ENCODE measurements at places on chromosomes 13 and 19.
A peak's percentile ranks its signal among the peaks of the same experiment; 100 is the strongest.

DNA sequence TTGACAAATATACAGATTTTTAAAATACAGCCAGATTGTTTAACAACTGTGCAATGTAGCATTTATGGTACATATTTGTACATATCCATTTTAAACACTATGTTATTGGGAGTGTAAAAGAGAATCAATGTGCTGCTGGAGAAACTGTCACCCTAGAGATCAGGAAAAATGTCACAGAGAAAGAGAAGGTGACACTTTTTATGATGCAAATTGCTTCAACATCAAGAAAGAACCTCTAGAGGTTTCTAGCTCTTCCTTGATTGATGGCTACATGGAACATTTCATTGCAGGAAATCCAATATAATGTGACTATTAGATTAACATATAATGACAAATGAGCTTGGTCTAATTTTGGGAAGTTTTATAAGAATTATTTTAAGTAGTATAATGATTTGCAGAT is 1491.2 kb upstream of the PCDH20 start:
- DNase-seq, result no peak

GRCh38 chr19:57583104-57583520 is 833 bp upstream of the ZIK1 start:
- no peak for DNase-seq

GRCh38 chr19:56111601-56112312 is 9.3 kb downstream of the ZNF787 start:
- peak; percentile 88 for DNase-seq

DNA sequence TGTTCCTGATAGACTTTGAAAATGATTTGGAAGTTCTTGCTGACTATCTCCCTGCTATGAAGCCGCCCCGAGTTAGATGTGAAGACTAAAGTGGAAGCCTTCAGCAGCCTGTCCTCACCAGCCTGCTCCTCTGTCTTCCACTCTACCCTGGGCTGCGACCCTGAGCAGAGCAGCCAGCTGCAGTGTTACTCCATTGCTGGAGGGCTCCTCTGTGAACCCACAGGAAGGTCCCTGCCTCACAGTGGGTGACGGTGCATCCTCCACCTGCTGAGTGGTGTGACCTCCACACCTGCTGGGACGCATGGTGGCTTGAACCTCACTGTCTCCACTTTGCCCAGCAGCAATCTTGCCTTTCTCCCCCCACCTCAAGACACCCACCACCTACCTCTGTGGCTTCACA is 116.4 kb downstream of the IRS2 start:
- no peak for DNase-seq

GRCh38 chr13:50133358-50133953 is 118.2 kb downstream of the KCNRG start:
- peak; percentile 44 for DNase-seq

DNA sequence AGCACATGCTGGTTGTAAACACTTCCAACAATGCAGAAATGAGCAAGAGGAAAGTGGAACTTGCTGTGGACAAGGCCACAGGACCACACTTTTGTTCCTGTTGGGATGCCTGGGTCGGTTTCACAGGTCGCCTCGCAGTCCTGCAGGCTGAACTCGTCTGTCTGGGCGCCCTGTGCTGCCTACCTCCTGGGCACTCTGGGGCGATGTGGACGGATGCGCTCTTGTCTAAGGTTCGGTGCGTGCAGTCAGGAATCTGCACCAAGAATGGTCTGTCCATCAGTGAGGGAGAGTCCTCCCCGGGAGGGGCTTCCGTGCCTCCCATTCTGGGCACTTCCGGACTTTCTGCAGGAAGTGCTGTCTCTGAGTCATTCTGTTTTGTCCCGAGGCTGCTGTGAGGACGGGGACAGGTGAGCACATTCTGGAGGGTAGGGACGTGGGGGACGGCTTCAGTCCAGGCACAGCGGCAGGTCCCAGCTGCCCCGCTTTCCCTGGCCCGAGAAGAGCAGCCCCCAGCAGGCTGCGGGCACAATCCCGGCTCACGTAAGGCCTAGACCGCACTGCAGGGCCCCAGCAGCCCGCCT is 24.1 kb upstream of the SLITRK1 start:
- DNase-seq, result no peak

GRCh38 chr19:45657520-45658167 is 10.4 kb upstream of the GIPR start:
- DNase-seq, result peak; percentile 23

DNA sequence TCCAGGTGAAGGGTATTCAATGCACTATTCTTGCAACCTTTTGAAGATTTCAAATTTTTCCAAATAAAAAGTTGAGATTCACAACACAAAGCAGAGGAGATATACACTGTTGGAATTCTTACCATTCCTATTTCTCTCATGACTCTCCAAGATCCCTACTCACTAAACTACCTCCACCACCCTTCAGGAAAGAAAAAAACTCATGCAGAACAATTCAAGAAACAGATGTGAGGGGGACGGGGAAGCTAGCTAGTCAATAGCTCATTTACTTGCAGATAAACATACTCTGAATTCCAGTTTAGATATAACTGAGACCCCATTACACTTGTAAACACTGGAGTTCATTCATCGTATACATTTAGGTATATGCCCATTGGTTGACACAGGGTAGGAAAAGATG is 90.0 kb upstream of the SERP2 start:
- DNase-seq, result no peak

DNA sequence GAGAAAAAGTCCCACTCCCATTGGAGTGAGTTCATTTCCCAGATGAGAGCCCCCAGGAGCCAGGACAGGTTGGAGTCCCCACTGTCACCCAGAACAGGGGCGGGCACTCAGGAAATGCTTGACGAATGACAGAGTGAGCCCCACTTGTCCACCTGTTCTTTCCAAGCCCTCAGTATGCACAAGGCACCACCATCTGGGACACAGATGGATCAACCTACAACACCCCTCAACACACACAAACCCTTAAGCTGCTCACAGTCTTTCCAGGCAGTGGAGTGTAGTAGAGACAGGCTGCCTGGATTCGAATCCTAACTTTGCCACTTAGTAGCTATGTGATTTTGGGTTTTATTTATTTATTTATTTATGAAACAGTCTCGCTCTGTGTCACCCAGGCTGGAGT is 8.0 kb downstream of the ARHGEF1 start:
- DNase-seq, result no peak

- DNase-seq, result no peak
Measured at GRCh38 chr13:93794197-93794885, 567.7 kb downstream of the GPC6 start.

DNA sequence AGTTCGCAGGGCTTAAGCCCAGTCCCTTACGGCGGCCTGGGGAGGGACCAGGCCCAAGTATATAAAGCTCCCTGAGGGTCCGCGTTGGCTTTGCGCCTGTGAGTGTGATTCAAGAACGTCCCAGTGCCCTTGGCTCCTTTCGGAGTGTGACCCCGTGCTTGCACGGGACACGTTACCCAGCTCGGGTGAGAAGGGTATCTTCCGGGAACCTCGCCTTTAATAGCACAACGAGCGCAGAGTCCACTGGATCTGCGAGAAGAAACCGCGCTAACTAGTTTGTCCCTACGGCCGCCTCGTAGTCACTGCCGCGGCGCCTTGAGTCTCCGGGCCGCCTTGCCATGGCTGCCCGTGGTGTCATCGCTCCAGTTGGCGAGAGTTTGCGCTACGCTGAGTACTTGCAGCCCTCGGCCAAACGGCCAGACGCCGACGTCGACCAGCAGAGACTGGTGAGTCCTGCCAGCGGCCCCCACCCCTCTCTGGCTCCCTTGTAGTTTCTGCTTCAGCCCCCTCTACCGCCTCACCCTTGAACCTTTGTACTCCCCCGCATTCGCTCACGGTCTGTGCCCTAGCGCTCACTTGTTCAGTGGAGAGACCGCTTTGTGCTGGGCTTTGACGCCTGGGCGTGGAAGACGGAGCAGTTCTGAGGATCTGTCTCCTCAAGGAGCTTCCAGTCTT is at the start of gene DNAJC15:
Gene DNAJC15 (plus strand): TSS at position 298 of the 675 bp plus-strand sequence. CDS start 41 bp downstream, at position 339.
- DNase-seq, result peak; percentile 92

DNA sequence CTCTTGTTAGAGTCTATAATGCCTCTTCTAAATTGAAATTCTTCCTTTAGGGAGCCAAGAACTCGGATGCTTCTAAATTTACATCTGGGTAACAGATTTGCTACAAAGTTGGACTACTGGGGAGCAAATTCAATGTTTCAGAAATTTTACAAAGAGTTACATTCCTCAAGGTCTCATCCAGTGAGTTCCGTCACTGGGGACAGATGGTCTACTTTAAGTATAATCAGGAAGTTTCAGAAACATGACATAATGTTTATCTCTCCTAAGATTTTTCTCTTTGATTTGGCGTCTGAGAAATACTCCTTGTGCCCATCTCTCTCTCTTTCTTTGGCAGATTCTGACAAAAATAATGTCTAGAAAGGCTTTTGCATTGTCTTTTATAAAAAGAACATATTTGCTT is 81.5 kb upstream of the MBNL2 start:
- DNase-seq, result no peak

DNA sequence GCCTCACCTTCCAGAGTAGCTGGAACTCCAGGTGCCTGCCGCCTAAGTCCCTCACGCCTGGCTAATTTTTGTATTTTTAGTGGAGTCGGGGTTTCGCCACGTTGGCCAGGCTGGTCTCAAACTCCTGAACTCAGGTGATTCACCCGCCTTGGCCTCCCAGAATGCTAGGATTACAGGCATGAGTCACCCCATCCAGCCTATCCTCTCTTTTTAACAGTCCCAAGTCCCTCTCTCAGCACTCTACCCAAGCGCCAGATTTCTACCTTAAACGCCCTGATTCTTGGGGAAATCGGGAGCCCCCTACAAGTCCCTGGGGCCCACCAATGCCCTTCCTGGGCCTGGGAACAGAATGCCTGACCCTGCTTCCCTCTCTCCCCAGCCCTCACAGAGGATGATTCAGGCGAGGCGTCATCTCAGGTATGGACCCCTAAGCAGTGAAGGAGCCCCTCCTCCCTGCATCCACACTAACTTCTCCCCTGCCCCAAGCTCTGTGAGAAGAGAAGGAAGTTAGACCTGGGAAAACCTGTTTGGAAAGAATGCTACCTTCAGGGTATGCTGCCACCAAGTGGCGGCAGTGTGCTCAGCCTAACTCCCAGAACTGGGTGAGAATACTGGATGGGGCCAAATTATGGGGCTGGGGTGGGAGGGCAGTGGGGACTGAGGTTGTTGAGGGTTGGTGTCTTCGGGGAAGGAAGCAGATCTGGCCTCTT is 20.8 kb upstream of the EBI3 start:
- no peak for DNase-seq

DNA sequence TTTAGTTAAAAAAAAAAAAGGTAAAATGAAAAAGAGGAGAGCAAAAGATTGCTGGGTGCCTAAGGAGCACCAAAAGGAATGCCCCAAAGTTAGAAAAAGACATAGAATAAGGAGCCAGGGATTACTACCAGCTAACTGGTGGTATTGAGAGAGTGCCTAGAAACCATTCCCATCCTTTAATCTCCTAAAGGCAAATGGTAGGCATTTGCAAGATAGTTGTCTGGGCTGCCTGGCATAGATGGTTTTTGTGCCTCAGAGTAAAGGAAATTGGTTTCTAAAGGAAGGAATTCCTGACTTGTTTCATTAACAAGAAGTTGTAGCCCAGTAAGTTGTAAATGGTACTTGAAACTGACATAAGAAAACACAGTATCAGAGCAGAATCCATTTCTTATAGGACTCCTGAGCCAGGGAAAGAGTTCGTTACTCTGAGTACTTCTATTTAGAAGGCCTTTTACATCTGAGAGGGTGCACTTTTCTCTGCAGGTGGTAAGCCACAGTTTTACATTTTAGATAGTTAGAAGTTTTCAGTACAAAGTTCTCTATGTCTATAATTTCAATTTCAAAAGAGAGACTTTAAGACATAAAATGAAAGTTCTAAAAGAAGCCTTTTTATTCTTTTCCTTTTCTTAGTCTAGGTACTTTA is 92.6 kb downstream of the OLFM4 start:
- DNase-seq, result no peak

DNA sequence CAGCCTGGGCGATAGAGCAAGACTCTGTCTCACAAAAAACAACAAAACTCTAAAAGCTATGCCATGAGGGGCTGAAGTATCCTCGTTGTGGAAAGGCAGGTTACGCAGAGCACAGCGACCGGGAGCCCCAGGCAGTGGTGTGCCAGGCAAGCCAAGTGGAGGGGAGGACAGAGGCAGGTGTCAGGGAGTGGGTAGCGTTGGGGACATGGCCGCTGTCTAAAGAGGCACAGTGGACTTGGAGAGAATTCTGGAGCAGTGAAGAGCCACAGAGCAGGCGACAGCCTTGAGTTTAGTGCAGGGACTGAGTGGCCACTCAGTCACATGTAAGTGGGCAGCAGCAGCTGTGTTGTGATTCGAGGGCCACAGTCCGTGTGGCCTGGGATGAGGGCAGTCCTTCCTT is 541.7 kb downstream of the FGF9 start:
- no peak for DNase-seq

GRCh38 chr13:83980331-83980730 is 98.1 kb upstream of the SLITRK1 start:
- DNase-seq, result no peak

DNA sequence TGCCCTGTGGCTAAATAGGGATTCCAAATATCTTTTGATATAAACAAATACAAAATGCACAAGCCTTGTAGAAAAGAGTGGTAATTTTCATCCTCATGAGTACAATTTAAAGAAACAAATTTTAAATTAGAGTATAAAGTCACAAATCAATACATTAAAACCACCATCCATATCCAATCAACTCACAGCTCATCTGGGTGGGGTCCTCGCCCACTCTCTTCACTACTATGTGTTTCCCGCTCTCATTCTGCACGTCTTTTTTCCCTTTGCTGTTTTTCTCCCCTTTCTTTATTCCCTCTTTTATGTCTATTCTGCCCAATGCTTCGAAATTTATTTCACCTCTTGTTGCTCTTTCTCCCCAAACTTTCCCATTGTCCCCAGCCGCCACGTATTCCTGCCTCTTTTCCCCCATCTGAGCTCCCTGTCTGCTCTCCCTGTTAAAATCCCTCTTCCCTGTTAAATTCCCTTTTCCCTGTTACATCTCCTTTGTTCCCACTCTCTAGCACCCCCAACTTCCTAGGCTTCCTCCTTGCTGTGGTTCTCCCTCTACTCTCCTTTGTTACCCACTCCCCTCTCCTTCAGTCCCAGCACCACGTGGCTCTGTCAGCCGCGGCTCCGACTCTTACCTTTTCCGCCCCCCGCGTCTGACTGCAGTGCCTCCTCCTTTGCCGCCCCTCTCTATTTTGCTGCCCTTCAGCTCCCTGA is 1.3 kb downstream of the ZNF616 start:
- no peak for DNase-seq

- no peak for DNase-seq
Measured at GRCh38 chr13:70755456-70755855, 647.2 kb upstream of the KLHL1 start.

GRCh38 chr19:5031231-5032100 is 62.6 kb downstream of the KDM4B start:
- peak; percentile 90 for DNase-seq

GRCh38 chr13:27659145-27659865 is 37.6 kb downstream of the POLR1D start:
- no peak for DNase-seq

GRCh38 chr13:76226941-76227340 is 590.8 kb downstream of the LMO7 start:
- DNase-seq, result no peak

GRCh38 chr13:37416291-37417059 is 182.1 kb downstream of the POSTN start:
- DNase-seq, result no peak

- no peak for DNase-seq
Measured at GRCh38 chr13:41582027-41582463, 124.7 kb downstream of the RGCC start.
